ENCODE measurements at places on chromosomes 7 and 10. TPM values are rescaled to one million over a fixed set of nuclear protein-coding genes. Genes with fewer than 3 reads are reported as not detected.

DNA sequence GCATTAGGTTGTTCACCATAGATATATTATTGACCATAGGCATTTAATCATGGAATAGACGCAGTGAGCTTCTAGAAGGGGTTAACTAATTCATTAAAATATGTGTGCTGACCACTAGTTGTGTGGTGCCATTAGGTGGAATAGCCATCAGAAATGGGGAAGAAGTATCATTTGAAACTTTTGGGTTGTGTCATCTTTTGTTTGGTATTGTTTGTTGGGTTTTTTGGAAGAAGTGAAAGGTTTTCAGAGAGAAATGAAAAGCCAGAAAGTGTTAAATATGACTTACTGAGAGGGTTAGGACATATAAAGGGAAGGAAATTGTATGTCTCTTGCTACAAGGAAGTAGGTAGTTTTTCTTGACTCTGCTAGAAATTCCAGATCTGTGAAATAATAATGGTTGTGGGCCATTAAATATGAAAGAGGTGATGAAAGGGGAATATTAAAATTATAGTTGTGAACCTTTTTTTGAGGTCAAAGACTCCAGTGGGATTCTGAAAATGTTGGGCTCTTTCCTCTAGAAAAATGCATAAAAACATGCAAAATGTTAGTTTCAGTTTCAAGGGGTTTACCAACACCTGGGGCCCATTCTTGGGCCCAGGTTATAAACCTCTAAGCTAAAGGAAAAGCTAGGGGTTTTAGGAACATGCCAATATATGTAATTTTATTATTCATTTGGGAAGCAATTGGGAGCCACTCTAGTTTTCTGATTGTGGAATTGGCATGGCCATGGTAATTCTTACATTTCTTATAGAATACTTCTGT, 348.5 kb downstream of the BBS9 start:
- no peak for DNase-seq

- DNase-seq, result no peak
Observed at GRCh38 chr7:148665221-148665620, 33.5 kb upstream of the CUL1 start.

DNA sequence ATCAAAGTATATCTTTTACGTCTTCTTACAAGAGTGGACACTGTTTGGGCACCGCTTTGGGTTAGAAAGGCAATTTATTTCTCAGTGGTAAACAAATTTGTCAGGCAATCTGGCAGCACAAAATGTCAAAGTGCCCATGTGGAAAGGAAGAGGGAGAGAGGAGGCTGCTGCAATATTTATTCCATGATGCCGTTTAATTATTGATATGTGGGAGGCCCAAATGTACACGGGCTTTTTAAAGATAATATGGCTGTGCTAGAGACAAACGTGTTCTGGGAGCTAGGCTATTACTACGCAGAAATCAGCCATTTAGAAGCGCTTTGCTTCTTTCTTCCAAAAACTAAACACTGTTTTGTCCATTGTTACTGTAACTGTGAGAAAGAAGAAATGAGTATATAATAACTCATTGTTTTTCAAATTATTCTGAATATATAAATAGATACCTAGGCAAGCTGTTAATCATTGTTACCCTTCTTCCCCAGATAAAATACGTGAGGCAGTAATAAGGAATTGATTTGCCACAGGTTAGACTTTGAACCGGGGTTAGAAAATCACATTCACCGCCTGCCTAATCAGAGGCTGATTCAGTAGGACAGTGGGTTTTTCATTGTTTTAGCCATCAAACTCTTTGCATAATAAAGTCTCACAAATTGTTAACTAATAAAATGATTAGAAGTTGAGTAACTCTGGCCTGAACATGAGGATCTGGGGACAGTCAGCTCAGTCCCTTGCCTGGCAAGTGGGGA, 116.5 kb upstream of the FRMD4A start:
- no peak for DNase-seq

DNA sequence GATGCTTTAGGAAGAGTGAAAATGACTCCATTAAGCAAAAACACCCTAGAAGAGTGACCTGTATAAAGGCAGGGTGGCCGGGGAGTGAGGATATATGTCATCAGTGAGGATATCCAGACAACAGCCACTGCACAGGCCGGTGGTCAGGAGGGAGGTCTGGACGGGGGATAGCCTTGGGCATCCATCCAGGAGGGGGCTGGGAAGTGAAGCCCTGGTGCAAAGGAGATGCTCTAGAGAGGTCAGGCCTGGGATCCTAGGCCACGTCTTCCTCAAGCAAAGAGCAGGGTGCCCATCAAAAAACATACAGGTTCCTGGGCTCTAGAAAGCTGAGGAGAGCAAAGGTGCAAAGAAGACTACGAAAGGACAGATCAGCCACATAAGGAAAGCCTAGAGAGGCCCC, 25.6 kb downstream of the FAM171A1 start:
- no peak for DNase-seq

GRCh38 chr10:43739161-43739560, 90.5 kb upstream of the ZNF32 start:
- no peak for DNase-seq

GRCh38 chr7:100346921-100347320, 11.0 kb upstream of the PILRB start:
- DNase-seq, result no peak

The SRRM3 gene
- total RNA-seq, result 1.7 TPM

GRCh38 chr10:18545621-18546305, 105.6 kb downstream of the NSUN6 start:
- DNase-seq, result no peak

The ASB15 gene
- total RNA-seq, result not detected

- DNase-seq, result no peak
Observed at GRCh38 chr10:97279121-97279815, 13.2 kb downstream of the ARHGAP19 start.

DNA sequence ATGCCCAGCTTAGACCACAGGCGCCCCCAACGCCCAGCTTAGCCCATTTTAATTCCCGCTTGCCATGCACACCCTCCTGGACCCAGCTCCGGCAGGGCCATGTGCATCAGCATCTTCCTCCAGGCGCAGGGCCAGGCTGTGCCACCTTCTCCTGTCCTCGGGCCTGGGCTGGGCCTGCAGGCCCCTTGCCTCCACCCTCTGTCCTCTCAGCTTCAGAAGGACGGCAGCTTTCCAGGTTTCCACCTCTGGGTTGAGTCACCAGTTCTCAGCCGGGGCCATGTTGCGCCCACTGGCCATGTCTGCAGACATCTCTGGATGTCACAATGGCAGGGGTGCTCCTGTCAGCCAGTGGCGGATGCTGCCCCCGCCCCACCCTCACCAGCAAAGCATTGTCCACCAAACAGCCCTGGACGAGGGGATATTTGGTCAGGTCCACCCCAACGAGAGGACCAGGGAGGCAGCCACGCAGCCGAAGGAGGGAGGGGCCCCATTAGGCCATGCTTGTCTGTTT, 59.1 kb upstream of the NKX6-2 start:
- no peak for DNase-seq

DNA sequence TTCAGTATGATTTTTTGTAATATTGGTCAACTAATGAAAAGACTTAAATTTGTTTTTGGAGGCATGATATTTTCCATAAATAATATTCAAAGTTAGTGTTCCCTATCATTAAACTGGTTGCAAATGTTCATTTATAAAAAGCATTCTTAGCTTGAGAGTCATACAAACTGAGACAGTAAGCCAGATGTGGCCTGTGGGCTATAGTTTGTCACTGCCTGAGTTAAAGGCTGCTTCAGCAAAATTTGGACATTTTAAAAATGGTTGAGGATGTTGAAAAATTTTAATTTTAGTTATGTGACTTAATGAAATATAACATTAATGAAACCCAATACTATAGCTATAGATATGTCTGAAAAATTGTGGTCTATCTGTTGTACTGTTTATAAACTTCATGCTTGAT, 180.2 kb upstream of the CACNA2D1 start:
- no peak for DNase-seq

GRCh38 chr10:26217396-26218086, 967 bp downstream of the GAD2 start:
- DNase-seq, result no peak

GRCh38 chr10:127735723-127736221, 1.2 kb upstream of the FOXI2 start:
- no peak for DNase-seq

GRCh38 chr10:79203014-79203644, 134.4 kb downstream of the ZMIZ1 start:
- no peak for DNase-seq

DNA sequence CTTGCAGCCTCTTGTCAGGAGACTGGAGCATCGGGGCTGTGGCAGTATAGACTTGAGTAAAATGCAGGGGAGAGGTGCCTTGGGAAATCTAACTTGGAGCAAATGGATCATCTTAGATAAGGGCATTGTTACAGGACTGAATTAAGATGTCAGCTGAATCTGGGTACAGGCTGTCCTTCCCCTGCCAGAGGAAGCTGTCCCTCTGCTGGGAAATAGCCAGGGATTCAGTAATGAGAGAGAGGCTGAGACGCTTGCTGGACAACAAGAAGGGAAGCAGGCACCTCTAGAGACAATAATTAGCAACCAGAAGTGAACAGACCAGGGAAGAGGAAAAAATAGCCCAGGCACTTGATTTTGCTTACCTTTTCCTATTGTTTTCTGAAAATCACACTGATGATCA, 20.7 kb upstream of the RAPGEF5 start:
- DNase-seq, result no peak

- DNase-seq, result no peak
Observed at GRCh38 chr10:114772496-114773196, 48.9 kb upstream of the FHIP2A start.

DNA sequence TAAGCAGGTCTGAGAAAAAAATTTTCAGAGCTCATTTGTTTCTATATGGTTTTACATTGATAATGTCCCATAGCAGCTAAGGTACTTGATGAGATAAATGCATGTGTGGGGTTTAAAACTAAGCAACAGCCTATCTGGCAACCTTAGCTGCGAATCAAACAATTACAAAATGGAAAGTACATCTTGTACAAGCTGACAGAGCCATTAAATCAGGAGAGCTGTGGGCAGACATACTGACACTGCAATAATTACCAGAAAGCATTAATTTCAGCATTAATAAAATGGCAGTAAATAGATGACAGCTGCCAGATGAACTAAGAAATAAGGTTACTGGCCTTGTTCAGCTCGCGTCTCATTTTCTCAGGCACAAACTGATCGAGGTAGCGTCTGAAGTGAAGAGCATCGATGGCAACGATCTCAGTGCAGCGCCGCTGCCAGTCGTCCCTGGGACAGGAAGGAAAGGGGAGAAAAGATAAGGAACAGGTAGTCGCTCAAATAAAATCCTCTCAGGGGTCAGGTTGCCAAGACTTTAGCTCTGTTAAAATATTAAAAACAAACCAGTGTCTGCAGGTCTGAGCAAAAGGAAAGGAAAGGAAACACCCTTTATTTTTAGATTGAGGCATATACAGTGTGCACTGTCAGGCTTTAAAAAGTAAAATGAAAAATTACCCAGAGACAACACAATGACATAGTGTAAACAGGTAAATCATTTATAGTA, 79.7 kb upstream of the OGDHL start:
- no peak for DNase-seq

DNA sequence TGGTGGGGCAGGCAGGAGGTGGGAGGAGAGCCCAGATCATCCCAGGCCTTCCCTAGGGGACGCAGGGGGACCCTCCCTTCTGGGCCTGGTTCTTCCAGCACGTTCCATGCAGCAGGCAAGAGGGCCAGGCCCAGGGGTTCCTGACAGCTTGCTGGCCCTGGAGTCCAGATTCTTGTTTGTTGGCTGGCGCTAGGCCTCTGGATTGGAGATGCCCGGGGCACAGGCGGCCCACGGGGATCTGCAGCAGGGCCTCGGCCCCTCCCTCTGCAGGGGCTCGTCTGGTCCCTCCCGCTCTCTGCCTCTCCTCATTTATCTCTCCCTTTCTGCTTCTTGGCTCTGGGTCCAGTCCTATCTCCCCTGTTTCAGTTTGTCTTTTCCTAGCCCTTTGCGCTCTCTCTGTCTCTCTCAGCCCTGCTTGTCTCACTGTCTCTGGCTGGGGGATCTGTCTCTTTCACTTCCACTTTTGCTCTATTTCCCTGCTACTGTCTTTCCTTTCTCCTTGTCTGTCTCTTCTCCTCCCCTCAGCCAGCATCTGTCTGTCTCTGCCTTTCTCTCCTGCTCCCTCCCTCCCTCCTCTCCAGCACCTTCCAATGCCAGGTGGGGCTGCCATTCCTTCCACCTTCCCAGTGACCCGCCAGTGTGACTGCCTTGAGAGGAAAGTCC, 1.1 kb upstream of the AQP1 start:
- DNase-seq, result no peak

- DNase-seq, result no peak
Observed at GRCh38 chr7:84447636-84448293, 253.2 kb upstream of the SEMA3A start.

The CFAP46 gene
- total RNA-seq, result 1.0 TPM

DNA sequence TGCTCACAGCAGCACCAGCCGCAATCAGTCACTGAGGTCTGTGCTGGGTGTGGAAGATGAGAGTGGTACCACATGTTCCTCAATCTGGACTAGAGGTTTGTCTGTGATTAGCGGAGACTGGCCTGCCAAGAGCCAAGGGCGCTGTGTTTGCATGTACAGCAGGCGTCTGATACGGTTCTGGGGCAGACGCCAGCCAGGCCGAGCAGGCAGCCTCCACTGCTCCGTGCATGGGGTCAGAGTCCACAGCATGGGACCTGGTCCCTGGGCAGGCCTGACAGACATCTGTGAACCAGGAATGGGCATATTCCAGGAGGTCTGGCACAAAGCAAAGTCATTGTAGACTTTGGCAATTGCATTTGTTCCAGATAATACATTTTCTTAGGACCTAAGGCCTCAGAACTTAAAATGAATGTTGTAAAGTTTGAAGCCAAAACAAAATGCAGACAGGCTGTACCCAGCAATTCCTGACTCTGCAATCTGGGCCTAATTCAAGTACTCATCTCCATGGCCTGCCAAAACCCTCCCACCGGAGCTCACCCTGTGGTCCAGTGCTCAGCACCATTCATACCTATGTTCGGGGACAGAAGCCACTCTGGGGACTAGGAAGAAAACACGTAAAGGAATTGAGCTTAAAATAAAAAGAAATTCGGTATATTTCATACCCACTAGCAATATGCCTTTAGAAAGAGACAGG, 50.0 kb upstream of the FAM20C start:
- no peak for DNase-seq

DNA sequence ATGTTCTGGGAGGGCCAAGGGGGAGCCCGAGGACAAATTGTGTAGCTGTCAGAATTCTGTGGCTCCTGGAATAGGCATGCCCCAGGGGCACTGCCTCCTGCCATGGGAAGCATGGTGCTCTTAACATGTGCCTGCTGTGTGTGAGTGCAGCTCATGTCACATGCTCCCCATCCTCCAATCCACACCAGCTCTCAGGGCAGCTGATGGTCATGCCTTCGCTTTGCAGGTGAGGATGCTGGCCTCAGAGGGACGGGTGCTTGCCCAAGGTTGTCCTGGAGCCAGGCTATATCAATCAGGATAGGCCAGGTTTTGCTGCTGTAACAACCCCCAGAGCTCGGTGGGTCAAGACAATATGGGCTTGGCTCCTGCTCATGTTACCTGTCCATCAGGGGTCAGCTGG, 303.4 kb downstream of the RPS24 start:
- no peak for DNase-seq

GRCh38 chr10:125859128-125859817, 21.8 kb downstream of the DHX32 start:
- DNase-seq, result no peak

The PON3 gene
- 15.0 TPM for total RNA-seq

Measured in Caco-2 (cell line).